ENCODE measurements at places on chromosomes 16 and 17.

GRCh38 chr17:53662608-53663007 is 160.1 kb upstream of the KIF2B start:
- DNase-seq: no peak

- DNase-seq: no peak
Observed at GRCh38 chr17:18031955-18032354, 7.0 kb downstream of the ATPAF2 start.

DNA sequence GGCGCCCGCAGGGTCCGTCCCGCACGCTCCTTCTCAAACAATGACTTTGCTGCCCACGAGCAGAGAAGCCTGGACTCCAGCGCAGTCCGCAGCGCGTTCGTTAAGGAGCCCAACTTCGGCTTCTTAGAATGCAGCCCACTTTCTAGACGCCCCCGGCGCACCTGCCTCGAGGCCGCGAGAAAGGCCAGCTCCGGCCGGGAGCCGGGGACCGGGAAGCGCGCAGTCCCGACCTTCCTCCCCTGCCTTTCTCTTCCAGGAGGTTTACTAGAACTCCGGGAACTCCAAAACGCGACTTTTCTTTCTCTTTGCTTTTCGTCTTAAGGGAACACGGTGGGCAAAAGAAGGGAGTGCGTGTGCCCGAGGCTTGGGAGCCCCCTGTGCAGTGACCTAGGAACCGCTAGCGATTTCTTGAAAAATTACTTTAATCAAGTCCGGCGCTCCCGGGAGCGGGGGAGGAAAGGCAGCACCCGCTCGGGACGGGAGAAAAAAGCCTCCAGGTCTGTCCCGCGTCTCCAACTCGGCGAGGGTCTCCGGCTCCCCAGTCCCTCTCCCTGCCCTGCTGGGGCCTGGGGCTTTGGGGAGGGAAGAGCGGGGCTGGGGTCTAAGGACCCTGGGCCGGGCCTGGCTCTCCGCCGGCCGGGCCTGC is 2.6 kb downstream of the HNF1B start:
- DNase-seq: no peak

DNA sequence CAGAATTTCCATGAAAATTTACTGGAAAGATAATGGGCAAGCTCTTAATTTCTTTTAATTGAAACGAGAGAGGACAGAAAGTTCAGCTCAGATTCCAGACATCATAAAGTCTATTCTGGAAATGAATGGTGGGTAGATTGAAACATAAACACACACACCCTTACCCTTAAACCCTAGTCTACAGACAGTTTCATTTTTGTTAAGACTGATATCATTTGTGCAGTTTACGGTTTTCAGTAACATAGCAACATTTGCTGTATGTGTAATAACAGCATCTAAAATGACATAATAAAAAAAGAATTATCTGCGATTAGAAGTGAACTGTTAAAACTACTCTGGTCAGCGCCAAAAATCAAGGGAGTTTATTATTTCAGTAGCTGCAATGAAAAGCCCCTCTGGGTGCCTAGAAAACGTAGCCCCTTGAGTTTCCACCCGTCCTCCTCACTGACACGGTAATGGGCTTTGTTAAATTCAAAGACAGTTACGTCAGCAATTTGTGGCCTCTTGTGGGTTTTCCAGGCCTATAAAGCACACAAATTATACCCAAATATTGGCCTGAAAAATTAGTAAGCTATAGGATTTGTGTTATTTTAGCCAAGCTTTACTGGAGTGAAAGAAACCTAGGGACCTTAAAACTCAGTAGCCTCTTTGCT is 520.6 kb upstream of the SOX9 start:
- no peak for DNase-seq

- no peak for DNase-seq
Observed at GRCh38 chr17:39634384-39634871, 2.5 kb upstream of the STARD3 start.

GRCh38 chr16:7140899-7141298 is 191.7 kb upstream of the RBFOX1 start:
- DNase-seq: no peak

DNA sequence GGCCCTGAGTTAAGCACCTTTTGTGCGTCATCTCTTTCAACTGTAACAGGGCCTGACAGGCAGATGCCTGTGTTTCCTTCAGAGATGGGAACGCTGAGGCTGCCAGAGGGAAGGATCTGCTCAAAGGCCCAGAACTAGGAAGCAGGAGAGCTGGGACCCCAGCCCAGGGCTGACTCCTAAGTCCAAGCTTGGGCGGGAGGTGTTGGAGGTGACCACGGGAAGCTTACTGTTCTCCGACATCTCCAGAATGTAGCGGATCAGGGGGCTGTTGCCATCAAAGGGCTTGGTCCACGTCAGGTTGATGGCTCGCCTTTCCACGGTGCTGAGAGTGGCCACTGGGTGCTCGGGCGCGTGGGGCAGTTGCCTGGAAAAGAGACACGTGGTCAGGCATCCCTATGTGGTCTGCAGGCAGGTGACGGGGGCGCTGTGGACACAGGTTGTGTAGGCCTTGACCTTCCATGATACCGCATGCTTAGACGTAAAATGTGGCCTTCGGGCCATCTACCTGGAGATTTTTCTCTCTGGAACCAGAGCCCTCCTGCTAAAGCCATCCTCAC is 111.4 kb upstream of the CDC42EP4 start:
- no peak for DNase-seq

DNA sequence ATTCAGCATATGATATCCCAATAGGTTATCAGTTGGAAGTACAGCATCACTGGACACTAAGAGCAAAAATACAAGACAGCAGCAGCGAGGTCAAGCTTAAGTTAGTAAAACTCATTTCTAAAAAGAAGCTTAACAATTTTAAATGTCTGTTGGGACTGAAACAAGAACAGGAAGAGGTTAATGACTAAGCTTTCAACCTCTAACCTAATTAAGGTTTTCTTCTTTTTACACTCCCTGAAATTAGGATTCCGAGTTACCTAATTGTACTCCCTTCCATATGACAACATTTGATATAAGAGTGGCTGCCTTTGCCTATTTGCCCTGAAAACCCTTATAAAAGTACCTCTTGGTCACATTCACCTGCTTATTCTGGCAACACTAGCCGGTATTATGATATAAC is 34.3 kb downstream of the CPSF4L start:
- DNase-seq: no peak

GRCh38 chr16:66495440-66495839 is 54.5 kb downstream of the TK2 start:
- no peak for DNase-seq

GRCh38 chr16:30655815-30656347 is 2.4 kb upstream of the FBRS start:
- DNase-seq: no peak

GRCh38 chr17:39591958-39592954 is 15.5 kb downstream of the NEUROD2 start:
- no peak for DNase-seq

- DNase-seq: peak; percentile 60
Observed at GRCh38 chr16:15443753-15444152, 9.4 kb downstream of the BMERB1 start.

DNA sequence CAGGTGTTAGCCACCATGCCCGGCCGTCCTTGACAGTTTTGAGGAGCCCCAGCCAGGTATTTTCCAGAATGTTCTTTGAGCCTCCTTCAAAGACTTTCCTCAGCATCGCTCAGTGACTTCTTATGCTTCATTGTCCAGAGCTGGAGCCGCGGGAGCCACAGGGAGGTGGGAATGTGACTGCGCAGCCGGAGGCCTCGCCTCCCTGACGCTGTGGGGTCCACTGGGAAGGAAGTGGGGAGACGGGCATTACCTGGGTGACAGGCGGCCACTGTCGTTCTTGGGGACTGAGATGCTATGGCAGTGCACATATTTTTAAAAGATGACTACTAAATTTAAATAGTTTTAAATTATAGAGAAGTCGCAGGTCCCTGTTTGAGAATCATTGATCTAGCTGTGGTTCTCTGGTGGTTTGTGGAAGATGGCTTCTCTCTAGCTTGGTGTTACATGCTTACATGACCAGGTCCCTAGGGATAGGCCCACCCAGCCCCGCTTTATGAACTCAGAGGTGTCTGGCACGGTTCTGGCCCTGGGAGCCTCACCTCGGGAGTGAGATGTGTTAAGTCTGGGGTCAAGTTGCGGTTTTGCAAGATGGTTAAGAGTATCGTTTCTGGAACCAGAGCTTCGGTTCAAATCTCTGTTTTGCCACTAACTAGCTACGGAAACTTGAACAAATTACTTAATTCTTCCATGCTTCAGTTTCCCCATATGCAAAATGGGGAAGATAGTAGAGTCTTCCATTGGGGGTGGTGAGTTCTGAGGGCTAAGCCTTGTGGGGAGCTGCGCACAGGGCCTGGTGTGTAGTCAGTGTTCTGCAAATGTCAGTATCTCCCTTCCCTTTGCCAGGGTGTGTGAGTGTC is 53.0 kb downstream of the ATP2C2 start:
- no peak for DNase-seq

DNA sequence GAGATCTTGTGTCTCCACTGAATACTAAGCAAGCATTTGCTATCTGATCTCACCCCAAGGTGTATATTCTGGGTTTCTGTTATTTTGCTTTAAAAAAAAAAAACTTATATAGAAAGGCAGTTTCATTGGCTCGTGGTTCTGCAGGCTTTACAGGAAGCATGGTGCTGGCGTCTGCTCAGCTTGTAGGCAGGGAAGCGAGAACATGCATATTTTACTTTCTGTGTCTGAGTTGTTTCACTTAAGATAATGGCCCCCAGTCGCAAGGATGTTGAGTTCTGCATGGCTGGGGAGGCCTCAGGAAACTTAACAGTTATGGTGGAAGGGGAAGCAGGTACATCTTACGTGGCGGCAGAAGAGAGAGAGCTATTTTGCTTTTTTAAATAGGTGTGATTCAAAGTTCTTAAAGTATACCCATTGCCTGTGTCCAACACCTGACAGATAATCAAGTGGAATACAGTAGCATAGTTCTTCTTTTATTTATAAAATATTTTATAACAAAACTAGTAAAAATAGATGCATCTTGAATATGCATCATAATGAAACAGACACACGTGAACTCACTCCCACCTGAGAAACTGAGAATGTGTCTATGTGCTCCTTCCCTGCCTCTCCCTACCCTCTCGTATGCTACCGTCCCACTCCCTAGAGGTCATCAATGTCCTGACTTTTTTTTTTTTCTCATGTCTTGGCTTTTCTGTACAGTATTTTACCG is 15.4 kb upstream of the ARHGAP17 start:
- no peak for DNase-seq

DNA sequence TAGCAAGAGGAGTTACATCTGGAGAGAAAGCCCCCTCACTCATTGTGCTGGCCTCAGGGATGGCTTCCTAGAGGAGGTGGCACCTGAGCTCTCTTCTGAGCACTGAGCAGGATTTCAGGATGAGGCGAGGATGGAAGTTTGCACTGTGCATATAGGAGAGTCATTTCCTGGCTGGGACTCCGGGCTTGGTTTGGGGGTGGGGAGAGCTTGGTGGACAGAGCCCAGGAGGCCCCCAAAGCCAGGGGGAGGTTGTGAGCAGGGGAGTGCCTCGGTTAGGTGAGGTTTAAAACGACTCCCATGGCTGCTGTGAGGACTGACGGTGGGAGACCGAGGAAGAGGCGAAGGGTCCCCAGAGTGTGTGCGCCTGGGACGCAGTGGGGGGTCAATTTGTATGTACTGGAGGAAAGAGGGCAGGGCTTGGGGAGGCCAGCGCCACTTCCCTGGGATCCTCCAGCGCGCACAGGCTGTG is 1.2 kb downstream of the CAMKK1 start:
- no peak for DNase-seq

DNA sequence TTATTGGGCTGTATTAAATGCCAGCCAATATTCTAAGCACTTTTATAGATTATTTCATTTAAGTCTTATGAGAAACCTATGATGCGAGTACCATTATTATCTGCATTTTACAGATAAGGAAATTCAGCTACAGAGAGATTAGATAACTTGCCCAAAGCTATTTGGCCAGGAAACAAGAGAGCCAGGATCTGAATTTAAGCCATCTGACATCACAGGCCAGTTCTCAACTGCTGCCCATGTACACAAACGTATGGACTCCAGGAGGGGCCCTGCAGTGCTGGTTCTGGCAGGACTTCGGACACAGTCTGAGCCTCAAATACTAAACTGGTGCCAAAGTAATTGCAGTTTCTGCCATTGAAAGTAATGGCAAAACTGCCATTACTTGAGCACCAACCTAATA is 40.2 kb downstream of the CPPED1 start:
- DNase-seq: no peak

DNA sequence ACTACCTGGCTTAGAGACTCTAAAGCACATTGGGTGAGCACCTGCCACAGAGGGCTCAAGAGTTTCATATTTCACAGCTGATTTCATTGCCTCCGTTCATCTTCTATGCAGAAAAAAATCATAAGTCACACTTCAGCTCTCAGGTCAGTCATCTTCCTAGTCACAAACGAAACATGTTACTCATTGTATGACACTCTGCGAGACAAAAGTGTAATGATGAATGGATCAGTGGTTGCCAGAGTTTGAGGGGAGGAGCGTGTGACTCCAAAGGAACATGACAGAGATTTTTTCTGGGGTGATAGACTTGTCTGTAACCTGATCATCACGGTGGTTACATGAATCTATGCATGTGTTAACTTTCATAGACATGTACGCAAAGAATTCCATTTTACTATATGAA is 195.2 kb upstream of the CNTNAP4 start:
- DNase-seq: no peak

GRCh38 chr17:4477255-4477791 is 21.4 kb upstream of the SPNS2 start:
- DNase-seq: no peak

Measured in right lobe of liver (tissue), 6 donors.